C1 segment of cervical spinal cord (tissue), 14 donors: ENCODE measurements at places on chromosomes 6 and 20.

DNA sequence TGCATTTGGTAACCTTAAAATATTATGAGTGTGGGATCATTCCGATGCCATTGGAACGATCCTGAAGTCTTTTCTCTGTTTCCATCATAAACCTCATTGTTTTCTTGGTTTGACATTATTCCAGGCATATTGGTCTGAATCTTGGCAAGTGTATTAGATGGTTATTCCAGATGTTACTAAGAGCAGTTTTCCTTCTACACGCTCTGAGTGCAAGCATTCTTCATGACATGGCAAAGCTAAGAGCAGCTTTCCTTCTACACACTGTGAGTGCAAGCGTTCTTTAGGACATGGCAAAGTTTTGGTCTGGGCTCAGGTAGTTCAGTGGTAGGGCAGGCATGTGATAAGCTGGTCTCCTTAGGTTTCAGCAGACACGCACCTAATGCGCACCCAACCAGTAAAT, 53.0 kb downstream of the SMOC2 start:
- DNase-seq, result no peak

- no peak for DNase-seq
These were observed 757.0 kb downstream of the PTPRT start for GRCh38 chr20:42432496-42433334.

GRCh38 chr6:136487759-136488425, 62.3 kb downstream of the MAP7 start:
- DNase-seq, result no peak

DNA sequence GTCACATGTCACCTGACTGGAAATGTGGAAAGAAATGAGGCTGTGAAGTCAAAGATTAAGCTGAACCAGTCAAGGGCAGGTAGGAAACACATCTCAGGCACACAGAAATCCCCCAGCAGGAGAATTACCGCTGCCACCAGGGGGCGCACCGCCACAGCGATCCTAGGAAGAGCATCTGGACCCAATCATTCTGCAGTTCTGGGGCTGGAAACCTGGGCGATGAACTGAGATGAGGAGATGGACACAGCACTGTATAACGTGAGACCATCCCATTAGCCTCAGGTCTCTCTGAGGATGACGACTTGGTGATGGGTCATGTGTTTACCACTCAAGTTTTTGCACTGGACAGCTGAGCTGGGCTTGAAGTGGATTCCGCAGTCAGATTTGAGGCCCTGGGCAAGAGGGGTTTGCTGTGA, 6.5 kb upstream of the SLC24A3 start:
- no peak for DNase-seq

DNA sequence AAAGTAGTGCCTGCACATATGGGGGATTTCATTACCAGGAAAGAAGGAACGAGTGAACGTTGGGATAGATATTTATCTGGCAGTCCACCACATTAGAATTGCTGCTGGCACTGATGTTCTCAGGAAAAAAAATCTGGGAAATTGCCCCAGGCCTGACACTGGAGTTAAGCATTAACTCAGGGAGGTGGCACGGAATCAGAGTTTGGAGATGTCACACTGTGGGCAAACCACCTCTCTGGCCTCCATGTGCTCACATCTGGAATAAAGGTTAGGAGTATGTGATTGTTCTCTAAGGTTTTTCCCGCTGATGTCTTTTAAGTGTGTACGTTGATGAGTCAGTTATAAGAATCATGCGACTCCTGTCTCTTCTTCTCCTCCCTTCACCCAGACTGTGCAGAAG, 7.9 kb downstream of the TGM3 start:
- no peak for DNase-seq

DNA sequence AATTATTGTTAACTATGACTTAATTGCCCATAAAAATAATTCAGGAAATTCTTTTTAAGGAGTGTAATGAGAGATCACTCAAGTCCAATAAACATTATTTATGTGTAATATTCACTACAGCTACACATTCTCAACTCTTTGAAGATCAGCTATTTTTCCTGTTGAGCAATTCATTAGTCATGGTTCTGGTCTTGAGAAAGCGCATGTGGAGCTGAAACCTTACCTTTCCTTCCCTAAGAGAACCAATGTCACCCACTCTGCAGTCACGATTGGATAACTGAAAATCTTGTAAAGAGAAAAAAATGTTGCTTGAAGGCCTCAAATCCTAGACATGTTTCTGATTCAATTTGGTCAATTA, 736.9 kb upstream of the MARCKS start:
- DNase-seq, result no peak

- no peak for DNase-seq
These were observed 348.9 kb upstream of the AGPAT4 start for GRCh38 chr6:161622779-161623178.

GRCh38 chr6:156988276-156989158, 211.3 kb downstream of the ARID1B start:
- DNase-seq, result no peak

DNA sequence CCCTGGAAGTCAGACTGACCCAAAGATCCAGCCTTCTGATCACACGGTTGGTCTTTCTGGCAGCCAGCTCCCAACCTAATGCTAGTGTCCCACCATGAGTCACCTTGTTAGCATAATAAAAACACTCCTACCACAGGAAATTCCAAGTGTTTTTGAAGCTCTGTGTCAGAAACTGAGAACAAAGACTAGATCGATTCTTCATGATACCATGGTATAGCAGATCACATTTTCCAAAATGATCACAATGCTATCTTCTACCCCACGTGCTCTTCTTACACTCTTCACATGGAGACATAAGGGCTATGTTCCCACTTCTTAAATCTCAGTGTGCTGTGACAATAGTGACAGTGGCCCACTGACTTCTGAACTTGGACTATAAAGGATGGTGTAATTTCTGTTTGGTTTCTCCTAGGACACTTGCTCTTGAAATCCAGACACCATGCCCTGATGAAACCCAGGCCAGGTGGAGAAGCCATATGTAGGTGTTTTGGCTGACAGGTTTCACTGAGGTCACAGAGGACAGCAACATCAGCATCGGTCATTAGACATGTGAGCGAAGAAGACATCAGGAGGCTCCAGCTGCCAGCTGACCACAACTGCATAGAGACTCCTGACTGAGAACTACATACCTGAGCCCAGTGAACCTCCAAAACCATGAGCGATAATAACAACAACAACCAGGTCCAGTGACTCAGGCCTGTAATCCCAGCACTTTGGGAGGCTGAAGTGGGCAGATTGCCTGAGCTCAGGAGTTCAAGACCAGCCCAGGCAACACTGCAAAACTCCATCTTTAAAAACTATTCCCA, 57.5 kb downstream of the MKKS start:
- DNase-seq, result no peak

DNA sequence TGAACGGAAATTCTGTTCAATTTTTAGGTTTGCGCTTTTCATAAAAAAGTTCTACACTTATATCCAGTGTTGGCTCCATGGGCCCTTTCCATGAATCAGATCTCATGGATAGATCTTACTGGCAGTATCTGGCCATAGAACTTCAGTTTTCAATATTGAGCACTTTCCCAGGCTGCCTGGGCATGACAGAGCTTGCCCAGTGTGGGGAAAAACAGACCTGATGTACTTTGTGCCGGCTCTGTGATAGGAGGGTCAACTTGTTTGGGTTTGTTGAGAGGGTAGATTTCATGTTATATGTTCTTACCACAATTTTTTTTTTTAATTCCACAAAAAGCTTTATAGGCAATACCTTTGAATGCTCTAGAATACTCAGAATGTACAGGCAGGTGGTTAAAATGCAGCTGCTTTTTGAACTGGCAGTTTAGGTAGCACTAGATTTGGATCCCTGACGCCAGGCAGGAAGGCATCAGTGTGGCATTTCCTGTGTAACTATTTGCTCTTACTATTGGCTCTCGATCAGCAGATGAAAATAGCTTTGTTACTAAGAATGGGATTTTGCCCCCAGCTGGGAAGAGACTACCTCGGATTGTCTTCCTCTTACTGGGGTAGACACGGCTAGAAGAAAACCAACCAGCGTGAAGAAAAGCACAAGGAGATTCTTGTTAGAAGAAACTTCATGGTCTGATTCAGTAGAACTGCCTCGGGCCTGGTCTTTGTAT, 404.9 kb upstream of the SOX4 start:
- no peak for DNase-seq

GRCh38 chr6:136950436-136951126, 28.5 kb downstream of the SLC35D3 start:
- no peak for DNase-seq

- no peak for DNase-seq
These were observed 115.7 kb downstream of the DST start for GRCh38 chr6:56526860-56527544.

- DNase-seq, result no peak
These were observed 26.5 kb upstream of the RNF24 start for GRCh38 chr20:4041748-4042411.

DNA sequence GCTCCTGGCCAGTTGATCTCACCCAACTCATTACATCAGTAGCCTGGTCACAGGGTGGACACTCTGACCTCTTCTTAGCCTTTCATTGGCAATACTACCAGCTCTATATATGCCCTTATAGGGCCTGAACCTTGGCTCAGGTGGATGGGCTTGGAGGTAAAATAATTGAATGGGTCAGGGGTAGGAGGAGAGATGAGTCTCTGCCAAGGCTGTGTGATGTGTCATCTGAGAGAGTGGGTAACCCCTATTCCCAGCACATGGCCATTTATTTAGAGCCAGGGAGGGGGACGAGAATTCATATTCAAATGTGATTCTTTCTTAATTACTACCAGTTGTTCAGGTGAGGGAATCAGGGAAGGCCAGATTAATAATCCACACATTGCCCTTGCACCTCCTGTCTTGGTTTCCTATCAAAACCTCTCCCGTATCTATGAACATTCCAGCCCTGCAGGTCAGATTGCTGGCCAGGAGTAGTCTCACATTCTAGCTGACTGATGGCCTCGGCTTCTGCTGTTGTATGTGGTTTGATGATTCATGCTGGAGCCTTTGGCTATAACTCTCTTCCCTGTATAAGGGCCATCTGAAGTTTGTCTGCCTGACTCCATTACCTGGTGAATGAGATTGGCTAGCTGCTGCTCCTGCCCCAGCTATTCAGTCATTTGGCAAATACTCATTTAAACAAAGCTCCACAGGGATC, 13.4 kb downstream of the C20orf173 start:
- no peak for DNase-seq

- DNase-seq, result no peak
These were observed 2.3 kb downstream of the RNF24 start for GRCh38 chr20:4013041-4013440.

DNA sequence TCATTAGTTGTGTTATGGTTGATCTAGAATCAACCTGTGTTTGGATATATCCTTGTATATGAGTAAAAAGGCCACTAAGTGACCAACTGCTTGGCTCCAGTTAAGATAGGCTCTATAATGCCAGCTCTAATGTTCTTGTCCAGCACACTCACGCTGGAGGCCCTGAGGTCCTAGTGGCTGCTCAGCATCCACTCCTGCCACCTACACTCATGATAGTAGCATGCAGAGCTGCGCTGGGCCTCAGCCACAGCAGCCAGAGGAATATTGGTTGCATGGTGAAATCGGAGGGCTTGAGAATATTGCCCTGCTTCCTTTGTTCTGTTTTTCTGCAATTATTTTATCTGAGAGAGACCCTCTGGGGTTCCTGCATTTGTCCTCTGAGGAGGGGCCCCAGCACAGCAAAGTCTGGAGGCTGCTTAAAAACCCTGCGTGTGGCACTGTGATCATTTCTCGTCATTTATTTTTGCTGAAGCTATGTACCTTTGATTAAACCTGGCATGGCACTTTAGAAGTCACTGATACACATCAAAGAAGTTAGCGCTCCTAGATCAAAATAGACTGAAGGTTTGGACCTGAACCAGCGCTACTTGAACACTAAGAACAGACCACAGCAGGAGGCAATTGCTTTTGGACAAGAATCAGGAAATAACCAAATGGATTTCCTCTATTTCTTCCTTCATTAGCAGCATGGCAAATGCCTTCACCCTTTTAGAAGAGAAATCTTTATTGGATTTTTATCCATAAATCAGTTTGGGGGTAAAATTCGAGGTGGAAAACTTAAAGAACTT, 398.4 kb upstream of the ID4 start:
- no peak for DNase-seq

DNA sequence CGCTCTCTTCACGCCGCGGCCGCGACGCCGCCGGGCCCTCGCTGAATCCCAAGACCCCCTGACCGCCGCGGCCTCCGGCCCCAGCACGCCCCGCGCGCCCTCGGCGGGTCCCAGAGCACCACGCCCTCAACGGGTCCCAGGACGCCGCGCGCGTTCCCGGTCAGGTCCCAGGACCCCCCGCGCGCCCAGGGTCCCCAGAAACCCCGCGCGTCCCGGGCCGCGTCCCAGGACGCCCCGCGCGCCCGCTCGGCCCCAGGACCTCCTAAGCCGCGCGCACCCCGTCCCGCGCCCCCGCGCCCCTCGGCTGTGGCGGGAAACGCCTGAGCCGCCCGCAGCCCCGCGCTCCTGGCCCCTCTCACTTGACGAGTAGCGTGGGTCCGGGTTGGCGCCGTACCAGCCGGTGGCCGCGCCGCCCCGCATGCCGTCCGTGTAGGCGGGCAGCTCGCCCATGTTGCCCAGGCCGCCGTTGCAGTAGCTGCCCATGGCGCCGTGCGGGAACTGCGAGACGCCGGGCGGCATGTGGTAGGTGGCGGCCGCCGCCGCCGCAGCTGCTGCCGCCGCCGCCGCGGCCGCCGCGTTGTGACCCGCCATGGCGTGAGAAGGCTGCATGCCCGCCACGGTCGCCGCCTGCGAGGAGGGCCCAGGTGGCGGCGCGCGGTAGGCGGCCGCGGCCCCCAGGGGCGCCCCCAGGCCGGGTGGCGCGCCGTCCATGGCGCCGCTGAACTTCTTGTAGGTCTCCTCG, 556 bp downstream of the NKX2-4 start:
- no peak for DNase-seq

GRCh38 chr6:122400121-122400450, 634 bp downstream of the HSF2 start:
- DNase-seq, result no peak

DNA sequence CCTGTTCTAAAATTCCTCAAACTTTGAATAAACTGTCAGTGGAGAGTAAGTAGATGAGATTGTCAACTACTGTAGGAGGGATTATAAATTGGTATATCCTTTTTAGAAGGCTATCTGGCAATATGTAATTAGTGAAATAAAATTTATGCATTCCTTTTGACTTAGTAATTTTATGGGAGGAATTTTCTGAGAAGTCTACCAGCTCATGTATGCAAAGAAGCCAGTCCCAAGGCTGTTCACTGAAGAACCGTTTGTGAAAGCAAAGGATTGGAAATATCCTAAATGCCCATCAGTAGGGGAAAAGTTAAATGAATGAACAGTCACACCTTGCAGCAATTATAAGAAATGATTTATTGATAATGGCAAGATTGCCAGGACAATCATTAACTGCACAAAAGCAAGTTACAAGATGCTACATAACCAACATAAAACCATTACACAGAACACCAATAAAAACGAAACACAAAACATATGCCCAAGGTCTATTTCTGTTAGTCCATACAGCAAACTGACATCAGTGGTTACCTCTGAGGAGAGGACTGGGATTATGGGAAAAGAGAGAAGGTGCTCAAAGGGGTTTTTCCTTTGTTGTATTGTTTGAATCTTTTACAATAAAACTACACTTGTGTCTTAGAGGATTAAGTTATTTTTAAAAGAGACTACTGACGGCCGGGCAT, 4.6 kb upstream of the DSTN start:
- no peak for DNase-seq

GRCh38 chr6:151186804-151187330, 52.9 kb upstream of the AKAP12 start:
- DNase-seq, result no peak
